Substantia nigra (tissue), 51 donors: ENCODE measurements at places on chromosomes 16 and 17.

GRCh38 chr16:88922114-88922825 lies 54.7 kb downstream of the CBFA2T3 start:
- no peak for DNase-seq

GRCh38 chr16:74261068-74261467 lies 35.5 kb upstream of the PSMD7 start:
- DNase-seq: no peak

DNA sequence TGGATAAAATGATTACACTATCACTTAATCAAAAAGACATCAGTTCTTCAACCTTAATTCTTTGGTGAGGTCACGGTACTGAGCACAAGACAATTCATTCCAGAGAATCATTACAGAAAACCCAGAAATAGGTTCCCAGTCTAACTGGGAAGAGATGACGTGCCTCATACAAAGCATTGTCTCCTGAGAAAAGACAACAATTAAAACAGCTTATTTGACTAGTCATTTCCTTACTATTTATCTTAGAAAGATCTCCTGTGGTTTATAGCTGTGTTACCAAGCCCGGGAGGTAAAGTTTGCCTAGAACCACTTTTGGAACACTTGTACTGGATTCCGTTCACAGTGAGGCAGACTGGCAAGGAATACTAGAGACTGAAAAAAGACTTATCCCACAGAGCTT lies 5.1 kb downstream of the PHF12 start:
- no peak for DNase-seq

DNA sequence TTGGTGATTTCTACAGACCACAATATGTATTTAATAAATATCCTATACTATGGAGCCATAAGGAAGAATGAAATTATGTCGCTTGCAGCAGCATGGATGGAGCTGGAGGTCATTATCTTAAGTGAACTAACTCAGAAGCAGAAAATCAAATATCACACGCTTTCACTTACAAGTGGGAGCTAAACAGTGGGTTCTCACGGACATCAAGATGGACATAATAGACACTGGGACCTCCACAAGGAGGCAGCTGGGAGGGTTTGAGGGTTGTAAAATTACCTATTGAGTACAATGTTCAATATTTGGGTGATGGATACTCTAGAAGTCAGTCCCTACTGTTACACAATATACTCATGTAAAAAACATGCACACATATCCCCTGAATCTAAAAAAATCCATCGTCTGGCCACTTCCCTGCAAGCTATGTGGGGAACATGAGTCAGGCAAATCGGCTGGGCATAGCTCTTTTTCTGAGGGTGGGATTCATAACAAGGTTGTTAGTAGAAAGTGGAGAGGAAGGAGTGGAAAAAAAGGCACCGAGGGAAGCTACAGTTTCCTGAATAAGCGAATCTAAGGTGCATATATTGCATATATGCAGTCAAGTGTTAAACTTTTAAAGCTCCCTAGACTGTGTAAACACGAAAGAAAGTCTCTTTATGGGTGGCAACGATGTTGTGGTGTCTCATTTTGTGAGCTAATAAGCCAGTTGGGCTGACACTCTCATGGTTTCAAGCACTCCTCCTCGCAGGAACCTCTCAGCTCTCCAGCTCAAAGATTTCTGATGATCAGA lies 135.2 kb upstream of the CPHXL start:
- no peak for DNase-seq

GRCh38 chr17:41003926-41004325 lies 4.2 kb upstream of the KRTAP3-2 start:
- no peak for DNase-seq

GRCh38 chr16:77794586-77794985 lies 6.2 kb downstream of the VAT1L start:
- no peak for DNase-seq

DNA sequence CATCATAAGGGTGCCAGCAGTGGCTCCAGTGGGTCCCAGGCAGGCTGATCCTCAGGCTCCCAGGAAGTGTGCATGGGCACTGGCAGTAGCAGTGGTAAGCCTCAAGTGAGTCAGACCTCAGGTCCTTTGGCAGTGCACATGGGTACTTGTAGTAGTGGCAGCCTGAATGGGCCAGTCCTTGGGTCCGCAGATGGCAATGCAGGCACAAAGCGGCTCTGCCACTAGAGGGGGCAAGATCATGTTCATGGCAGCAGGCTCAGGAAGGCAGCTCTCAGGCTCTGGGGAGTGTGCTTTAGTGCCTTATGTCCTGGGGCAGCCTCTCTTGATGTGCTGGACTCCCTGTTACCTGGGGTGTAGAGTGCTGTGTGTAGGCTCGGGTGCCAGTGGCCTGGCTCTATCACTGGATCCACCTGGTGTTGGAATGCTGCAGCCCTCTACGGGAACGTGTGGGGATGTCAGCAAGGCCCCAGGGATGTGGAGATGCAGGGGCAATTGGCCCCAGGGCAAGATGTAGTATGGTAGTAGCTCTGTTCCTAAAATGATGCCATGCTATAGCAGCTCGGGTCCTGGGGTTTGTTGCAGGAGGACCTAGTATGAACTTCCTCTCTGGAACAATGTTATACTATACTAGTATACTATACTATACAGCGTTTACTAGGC lies 11.0 kb downstream of the ACSM3 start:
- DNase-seq: no peak

DNA sequence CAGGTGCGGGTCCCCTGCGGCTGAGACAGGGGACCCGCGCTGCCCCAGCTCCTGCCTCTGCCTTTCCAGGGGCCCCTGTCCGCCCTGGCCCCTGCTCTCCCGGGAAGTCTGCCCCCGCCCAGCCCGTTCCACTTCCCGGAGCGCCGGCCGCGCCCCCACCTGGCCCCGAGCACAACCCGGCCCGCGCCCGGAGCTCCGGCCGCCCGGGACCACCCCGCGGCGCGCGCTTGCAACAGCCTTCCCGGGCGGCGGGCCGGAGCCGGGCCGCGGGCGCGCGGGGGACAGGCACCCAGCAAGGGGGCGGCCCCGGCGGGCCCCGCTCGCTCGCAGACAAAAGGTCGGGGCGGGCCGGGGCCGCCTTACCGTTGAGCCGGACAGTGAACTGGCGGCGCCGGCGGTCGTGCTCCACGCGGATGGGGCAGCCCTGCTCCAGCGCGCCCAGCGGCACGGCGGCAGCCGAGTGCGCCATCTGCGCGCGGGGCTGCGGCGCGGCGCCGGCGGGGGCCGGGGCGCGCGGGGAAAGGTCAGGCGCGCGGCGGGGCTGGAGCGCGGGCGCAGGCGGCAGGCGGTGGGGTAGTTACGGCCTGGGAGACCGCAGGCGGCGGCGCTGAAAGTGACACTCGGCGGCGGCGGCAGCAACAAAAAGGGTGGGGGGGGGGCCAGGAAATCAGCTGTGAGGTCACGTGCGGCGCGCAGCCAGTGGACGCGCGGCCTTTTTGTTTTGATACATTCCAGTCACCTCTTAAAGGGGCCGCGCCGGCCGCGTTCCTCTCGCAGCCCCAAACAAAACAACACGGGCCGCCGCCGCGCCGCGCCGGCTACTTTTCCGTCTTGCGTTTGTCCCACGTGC lies at the start of gene NATD1:
Gene NATD1, minus strand, starts transcription at position 615 of the 850 bp plus-strand sequence. Its CDS starts 146 bp downstream, at position 469.
- peak; percentile 86 for DNase-seq

- no peak for DNase-seq
These were observed 15.7 kb downstream of the ALDH3A2 start for GRCh38 chr17:19664136-19664820.

GRCh38 chr17:15049795-15050160 lies 215.3 kb downstream of the PMP22 start:
- DNase-seq: no peak

DNA sequence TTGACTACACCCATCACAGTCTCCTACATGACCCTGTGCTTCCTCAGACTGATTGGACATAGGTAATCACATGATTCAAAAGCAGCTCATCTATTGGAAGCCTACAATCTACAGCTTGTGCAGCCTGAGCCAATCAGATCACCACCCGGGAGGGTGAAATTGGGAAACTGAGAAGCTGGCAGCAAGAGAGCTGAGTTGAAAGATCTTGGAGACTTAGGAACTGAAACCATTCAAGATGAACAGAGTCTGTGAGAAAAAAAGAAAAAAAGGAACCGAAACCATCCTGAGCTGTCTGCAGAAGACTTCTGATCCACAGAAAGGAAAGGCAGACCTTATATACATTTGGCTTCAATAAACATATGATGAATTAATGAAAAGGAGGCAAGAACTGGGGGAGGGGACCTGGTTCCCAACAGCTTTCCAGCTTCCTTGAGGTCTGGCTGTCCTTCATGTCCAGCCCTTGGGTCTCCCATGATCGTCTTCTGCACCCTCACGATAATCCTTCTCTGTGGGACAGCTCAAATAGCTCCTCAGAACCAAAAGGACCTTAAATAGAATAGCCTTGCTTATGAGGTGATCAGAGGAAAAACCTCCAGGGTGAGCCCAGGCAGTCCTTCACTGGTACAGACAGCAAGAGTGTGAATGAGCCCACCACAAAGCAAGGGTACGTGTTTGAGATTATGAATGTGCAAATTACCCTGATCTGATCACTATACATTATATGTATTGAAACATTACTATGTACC lies 32.6 kb downstream of the PLXDC1 start:
- DNase-seq: no peak
